Activated T-helper 1 cell treated with Interleukin-2 at 50 U/mL for 16 hours (primary cell): ENCODE measurements at places on chromosomes 6 and 20.

GRCh38 chr20:37565134-37565811 is 37.6 kb upstream of the BLCAP start:
- DNase-seq, result no peak

GRCh38 chr6:116266803-116267202 is 12.9 kb downstream of the TSPYL1 start:
- DNase-seq, result no peak

- no peak for DNase-seq
Observed at GRCh38 chr20:13286607-13287006, 65.5 kb downstream of the ISM1 start.

GRCh38 chr6:82761674-82762345 is 303.8 kb downstream of the UBE3D start:
- DNase-seq, result no peak

- DNase-seq, result no peak
Observed at GRCh38 chr6:130758813-130759212, 68.4 kb upstream of the SMLR1 start.

DNA sequence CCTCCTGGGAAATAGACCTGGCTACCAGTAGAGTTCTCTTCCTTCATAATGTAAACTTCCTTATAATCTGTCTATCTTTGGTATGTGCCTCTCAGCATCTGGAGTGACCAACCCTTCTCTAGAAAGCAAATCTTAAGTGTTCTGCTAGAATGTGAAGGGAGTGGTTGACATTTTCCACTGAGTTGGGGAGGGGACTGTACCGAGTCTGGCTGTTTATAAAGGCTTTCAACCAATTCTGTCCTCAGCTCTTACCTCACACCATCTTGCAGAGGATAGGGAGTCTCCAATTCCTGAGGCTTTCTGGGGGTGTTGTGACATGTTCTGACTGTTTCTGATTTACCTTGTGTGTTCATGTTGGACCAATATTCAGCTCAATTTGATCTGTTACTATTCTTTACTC is 39.6 kb downstream of the FAM217A start:
- DNase-seq, result no peak

DNA sequence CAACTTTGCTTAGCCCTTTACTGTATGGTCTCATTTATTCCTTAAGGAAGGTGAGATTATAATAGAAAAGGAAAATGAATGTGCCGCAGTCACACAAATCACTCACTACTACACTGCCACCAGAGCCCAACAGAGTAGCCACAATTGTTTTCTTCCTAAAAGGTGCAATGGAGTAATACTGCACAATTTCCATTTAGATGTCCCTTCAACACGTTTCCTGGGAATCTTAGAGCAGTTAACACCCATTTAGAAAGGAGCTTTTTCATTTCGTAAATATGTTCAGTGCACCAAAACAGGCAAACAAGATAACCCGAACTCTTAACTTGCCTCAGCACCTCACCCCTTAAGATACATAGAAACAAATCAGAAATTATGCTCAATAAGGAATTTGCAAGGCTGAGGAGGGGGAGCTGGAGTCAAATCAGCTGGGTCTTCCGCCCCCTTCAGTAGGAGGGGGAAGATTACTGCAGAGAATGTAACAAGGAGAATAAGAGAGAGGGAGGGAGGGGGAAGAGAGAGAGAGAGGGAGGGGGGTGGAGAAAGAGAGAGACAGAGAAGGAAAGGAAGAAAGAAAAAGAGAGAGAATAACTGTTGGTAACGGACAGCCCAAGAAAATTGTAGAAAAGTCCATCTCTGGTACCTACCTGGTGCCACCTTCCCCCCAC is 155.5 kb downstream of the BCAS1 start:
- DNase-seq, result no peak

DNA sequence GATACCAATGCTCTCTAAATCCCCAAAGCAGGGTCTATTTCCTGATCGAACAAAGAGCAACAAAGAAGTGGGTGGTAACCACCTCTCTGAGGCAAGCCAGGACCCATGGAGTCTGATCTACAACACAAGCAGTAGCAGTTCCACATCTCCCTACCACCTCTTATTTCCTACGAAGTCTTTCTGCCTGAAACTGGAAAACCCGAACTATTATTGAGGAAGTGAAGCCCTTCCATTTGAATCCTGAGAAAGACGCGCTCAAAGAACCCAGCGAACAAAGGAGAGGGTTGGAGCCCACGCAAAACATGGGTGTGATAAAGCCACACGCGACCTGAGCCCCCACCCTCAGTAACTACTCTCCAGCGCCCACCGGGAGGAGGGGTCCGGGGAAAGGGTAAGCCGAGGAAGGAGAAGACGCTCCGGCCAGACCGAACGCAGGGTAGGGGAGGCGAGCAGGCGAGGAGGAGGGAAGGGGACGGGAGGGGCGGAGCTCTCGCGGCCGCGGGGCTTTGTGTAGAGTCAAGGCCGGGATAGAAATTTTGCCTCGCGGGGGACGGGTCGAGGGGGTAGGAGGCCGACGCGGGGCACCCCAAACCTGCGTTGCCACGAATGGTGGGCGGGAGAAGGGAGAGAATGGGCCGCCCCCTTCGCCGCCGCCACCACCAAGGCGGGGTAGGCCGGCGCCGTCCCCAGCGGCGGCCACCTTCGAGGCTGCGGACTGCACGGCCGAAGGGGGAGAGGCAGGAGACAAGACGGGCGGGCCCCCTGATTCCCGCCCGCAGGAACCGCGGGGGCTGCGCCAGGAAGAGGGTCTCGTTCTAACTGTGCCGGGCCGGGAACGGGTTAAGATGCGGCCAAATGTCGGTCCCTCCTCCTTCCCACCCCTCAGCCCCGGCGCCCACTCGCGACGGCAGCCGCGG is 802 bp downstream of the HDAC2 start:
- peak; percentile 23 for DNase-seq

DNA sequence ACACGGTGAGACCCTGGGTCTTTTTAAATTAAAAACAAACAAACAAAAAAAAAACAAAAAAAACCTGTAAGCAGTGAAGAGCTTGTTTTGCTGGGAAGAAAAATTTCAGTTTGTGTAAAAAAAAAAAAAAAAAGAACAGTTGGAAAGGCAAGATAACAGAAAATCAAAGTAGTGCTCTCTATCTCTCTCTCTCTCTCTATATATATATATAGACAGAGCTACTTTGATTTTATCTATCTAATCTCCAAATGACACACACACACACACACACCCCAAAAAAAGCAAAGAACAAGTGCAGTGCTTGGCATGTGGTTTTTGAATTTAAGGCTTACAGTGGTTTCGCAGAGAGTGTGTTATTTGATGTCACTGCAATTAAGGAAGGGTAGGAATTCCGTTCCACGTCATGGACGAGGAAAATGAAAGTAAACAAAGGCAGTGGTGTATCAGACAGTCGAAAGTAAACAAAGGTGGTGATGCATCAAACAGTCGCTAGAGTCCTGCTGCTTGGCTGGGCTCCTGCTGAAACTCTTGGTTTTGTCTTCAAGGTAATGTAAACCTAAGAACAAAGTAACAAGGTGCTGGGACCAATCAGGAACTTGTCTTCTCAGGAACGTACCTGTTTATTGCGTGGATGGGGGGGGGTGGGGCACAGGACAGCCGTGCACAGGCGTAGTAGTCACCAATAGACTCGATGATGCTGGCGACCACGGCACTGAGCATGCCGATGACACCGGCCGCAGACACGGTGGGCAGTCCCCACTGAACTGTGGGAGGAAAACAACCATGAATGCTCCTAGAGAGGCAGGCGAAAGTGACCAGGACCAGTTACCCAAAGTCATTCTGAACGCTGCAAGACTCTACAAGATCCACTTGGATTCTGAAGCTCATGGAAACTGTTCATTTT is 131.8 kb downstream of the SLC23A2 start:
- no peak for DNase-seq

- no peak for DNase-seq
Observed at GRCh38 chr20:40471261-40471629, 217.8 kb downstream of the MAFB start.

- DNase-seq, result no peak
Observed at GRCh38 chr6:69985180-69985579, 118.8 kb downstream of the COL19A1 start.

DNA sequence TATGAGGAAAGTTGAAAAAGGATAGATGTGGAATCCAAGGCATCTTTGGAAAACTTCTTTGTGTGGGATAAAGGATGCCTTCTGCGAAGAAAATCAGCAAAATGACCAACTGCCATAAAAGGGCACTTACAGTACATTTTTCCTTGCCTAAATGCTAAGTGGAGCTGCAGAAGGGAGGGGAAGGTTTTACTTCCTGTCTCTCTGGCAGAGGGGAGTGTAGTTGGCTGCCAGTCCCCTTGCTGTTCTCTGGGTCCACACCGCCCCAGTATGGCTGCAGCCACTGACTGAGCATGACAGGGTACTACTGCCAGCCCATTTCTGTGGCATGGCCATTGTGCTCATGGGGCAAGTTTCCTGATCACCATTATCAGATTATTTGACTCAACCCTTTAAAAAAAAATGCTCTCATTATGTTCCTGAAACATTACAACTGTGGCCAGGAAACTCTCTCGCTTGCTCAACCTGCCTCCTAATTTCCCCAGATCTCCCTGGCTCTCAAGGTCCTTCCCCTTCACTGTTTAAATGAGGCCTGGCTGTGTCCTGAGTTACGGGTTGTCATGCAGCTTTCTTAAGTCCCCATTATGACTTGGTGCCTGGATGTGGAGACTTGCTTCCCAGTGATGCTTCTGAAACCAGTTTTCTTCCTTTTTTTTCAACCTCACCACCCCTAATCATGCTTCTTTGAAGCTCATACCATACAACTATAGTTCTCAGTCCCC is 34.5 kb upstream of the FAM184A start:
- DNase-seq, result no peak

DNA sequence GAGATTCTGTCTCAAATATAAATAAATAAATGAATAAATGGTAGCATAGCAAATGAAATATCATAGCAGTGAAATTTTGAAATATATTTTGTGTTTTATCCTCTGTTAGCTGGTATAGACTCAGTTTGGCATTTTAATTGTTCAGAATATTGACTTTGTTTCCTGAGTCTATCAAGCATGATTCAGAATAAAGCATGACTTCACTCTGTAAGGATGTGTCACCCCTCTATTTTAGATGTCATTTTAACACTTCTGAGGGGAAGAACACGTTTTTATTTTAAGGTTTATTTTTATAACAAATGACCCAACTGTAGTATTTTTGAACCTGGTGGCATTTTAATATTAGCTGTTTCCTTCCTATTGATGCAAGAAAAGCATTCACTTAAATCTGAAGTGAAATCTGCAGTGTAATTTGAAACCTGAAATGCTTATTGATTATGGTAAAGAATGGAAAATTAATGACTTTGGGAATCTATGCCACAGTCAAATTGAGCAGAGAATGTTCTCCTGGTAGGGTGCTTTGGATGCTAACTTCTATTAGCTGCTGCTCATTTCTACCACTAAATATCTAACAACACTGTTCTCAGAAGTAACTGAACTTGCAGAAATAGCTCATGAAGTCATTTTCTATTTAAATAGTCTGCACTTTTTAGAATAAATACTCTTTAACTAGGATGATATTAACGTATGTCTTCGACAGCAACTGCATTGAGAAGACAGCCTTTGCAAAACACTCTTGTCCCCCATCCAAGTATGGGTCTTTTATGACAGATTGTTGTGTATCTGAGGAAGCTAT is 114.2 kb downstream of the SOX4 start:
- DNase-seq, result no peak

- DNase-seq, result no peak
Observed at GRCh38 chr20:34703424-34704176, 544 bp upstream of the TP53INP2 start.

GRCh38 chr6:104799134-104799657 is 60.5 kb downstream of the HACE1 start:
- DNase-seq, result no peak

DNA sequence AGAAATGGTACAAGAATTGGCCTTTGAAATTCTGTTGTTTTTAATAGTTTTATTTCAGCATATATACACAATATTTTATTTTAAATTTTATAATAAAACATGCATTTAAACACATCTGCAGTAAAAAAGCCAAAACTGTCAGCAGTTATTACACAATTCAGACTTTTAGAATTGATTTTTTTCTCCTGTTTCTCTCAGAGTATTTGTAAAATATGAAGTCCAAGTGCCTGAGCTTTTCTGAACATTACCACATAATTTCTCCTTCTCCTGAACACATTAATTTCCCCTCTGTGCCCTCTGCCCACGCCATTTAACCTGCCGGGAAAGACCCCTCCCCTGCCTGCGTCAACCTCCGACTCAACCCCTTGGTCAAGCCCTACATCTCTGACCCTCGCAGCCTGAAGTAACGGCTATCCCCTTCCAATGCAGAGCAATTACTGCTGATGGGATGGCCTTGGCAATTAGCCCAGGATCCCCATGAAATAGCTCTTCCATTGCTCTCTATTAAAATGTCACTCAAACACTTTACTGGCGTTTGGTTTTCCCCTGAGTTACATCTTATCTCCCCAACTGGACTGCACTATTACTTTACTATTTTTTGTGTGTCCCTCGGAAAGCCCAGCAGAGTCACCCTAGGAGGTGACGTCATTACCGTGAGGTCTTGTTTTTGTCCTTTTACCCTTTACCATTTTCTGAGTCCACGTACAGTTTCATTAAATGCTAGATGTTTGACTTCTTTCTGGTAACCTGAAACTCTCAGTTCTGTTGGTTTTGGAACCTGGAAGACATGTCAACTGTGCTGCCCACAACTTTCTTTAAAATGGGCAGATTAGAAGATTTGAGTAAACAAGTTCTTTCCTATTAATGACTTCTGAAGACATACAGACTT is 146.7 kb upstream of the TAB2 start:
- no peak for DNase-seq

DNA sequence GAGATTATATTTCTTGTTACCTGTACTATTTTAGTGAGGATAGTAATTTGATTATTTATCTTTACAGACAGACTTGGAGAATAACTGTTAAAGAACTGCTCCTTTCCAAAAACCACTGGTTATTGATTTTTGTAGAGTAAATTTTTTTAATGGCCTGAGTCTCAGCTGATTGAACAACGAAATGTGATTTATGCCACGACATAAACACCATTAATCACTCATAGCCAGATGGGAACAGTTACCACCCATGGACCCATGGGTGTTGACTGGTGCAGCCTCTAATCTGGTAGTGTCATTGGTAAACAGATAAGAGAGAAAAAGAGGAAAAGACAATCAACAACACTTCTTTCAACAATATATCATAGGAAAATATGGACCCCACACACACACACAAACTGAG is 101.4 kb upstream of the BEND6 start:
- DNase-seq, result no peak

DNA sequence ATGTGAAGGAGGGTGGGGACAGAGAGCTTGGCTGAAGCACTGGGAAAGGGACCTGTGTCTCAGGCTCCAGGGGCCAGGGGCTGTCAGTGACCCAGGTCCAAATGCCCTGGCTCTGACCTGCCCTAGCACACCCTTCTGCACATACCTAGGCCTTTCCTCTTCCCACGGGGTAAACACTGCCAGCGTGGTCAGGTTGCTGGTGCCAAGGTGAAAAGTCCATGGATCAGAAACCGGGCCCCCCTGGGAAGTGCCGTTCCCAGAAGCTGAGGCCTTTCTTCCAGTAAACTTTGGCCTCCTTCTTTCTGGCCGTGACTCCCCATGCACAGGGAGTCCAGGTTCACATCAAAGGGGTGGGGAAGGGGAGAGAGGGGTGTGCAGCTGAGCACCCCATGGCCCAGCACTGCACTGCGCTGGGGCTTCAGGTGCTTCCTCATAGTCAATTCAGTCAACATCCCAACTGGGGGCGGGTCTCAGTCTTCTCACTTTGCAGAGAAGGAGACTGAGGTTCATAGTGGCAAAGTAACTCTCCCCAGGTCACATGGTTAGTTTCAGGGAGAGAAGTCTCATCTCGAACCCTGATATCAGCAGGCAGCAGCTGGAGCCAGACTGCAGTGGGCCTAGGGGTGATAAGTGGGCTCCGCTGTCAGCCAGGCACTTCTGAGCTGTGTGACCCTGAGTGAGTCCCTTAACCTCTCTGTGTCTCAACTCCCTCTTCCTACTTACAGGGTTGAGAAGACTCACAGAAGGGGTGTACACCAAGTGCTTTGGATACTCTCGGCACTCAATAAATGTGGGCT is 17.0 kb downstream of the PCK1 start:
- no peak for DNase-seq
